Activated naive CD8-positive, alpha-beta T cell treated with anti-CD3 and anti-CD28 coated beads, Interleukin-2, amount 50 U/mL, for 24 hours (primary cell): ENCODE measurements at places on chromosomes 12 and 14.

DNA sequence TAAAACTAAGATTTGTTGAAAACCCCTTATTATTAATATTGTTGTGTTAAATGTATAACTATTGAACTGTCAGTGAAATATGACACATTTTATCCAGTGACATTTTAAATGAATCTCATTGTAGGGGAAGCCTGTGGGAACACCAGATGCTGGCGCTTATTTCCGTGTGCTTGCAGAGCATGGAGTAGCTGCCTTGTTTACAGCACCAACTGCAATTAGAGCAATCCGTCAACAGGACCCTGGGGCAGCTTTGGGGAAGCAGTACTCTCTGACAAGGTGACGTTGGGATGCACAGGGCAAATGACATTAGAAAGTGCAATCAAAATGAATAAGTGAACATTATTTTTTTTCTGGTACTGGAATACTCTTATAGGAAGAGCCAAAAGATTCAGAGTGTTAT, 96.8 kb downstream of the ACSS3 start:
- H3K27ac ChIP-seq, result no peak overlapping the region
- H3K36me3 ChIP-seq, result no peaks in the 10 kb centered on the region
- no peak for DNase-seq
- H3K27me3 ChIP-seq, result no peaks in the 10 kb centered on the region
- no peaks in the 10 kb centered on the region for H3K4me1 ChIP-seq

DNA sequence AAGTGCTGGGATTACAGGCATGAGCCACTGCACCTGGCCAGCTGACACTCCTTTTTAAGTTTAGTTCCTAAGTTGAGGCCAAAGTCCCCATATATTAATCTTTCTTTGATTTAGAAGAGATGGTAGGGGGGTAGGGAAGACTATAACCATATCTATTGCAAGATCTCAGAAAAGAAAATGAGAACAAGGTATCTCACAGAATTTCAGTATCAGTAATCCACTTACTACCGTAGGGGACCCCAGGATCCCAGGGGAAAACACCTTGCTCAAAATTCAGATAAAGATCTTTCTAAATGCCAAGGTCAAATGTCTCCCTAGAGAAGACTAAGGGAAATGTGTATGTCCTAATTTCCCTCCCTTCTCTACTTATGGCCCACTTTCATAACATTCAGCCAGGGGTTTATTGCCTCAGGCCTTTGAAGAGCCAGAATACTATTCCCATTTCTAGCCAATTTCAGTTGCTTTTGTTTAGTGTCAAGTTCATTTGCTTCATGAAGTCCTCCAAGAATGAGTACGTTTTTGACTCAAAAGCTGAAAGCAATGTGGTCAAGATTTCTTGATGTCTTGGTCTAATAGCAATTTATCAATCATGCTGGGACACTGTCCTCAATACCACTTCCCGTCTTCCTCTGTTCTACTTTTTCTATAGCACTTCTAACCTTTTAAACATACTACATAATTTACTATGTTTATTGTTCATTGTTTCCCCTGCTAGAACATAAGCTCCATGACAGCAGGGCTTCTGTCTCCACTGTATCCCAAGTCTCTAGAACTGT, 86.3 kb downstream of the DCAF5 start:
- peaks cover 24% of the 10 kb centered on the region for H3K36me3 ChIP-seq
- H3K4me1 ChIP-seq, result peaks cover 22% of the 10 kb centered on the region
- no peak for DNase-seq
- H3K27me3 ChIP-seq, result no peaks in the 10 kb centered on the region
- peak overlapping the region; percentile 60 for H3K27ac ChIP-seq

DNA sequence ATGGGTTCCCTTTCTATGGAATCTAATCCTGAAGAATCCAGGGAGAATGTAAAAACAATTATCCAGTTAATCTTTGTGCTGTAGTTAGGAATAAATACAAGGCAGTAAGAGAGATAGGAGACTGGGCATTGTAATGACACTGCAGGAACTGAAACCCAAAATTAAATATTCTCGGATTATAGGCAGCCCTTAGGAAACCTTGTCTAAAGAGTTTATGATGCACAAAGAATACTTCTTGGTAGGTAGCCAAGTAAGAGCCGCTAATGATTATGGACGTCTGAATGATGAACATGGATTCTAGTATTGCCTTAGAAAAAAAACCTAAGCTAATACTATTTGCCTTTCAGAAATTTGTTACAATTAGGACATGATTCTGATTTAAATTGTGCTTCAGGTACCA, 165.4 kb upstream of the LRIG3 start:
- H3K27me3 ChIP-seq, result peaks cover 3% of the 10 kb centered on the region
- H3K4me3 ChIP-seq, result no peak overlapping the region
- H3K4me1 ChIP-seq, result no peaks in the 10 kb centered on the region
- DNase-seq, result no peak

DNA sequence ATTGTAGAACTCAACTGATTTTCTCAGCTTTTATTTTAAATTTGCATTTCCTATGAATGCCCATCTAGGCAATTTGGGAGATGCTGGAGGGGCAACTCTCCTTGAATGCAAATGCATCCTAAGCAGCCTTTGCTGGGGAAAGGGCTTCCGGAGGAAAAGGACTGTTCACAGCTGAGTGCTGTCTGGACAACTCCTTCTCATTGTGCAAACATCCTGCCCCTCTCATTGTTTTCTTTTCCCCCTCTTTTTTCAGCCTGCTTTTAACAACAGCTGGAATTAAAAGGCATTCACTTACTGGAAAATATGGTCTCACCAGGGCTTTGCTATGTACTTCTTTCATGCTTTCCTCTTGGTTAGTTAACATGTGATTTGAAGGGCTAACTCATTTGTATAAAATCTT, 397.8 kb downstream of the FUT8 start:
- no peaks in the 10 kb centered on the region for H3K4me1 ChIP-seq
- H3K4me3 ChIP-seq, result no peak overlapping the region
- no peak for DNase-seq
- H3K27me3 ChIP-seq, result no peaks in the 10 kb centered on the region

GRCh38 chr12:5988659-5989116, 43.6 kb upstream of the ANO2 start:
- no peak overlapping the region for H3K4me3 ChIP-seq
- no peaks in the 10 kb centered on the region for H3K27me3 ChIP-seq
- H3K4me1 ChIP-seq, result no peaks in the 10 kb centered on the region
- no peaks in the 10 kb centered on the region for H3K36me3 ChIP-seq
- no peak overlapping the region for H3K27ac ChIP-seq
- DNase-seq, result peak; percentile 79

GRCh38 chr12:107661830-107662229, 23.8 kb upstream of the PWP1 start:
- H3K27me3 ChIP-seq, result no peaks in the 10 kb centered on the region
- no peaks in the 10 kb centered on the region for H3K36me3 ChIP-seq
- no peak overlapping the region for H3K4me3 ChIP-seq
- DNase-seq, result no peak
- no peak overlapping the region for H3K27ac ChIP-seq
- no peaks in the 10 kb centered on the region for H3K4me1 ChIP-seq

- H3K27me3 ChIP-seq, result no peaks in the 10 kb centered on the region
- H3K4me3 ChIP-seq, result no peak overlapping the region
- peaks cover 30% of the 10 kb centered on the region for H3K36me3 ChIP-seq
- H3K27ac ChIP-seq, result peak overlapping the region; percentile 12
- DNase-seq, result no peak
Observed at GRCh38 chr12:9699898-9700605, 30.5 kb downstream of the CLEC2D start.

GRCh38 chr14:101721111-101721510, 40.4 kb upstream of the PPP2R5C start:
- DNase-seq, result no peak
- H3K4me1 ChIP-seq, result peaks cover 40% of the 10 kb centered on the region
- no peaks in the 10 kb centered on the region for H3K36me3 ChIP-seq
- H3K27me3 ChIP-seq, result no peaks in the 10 kb centered on the region

GRCh38 chr14:100825713-100826331, at the start of gene MEG3:
Gene MEG3, plus strand, starts transcription at chr14:100826118.
- no peak for DNase-seq
- H3K27me3 ChIP-seq, result peaks cover 39% of the 10 kb centered on the region
- H3K27ac ChIP-seq, result no peak within 1 kb of the TSS

DNA sequence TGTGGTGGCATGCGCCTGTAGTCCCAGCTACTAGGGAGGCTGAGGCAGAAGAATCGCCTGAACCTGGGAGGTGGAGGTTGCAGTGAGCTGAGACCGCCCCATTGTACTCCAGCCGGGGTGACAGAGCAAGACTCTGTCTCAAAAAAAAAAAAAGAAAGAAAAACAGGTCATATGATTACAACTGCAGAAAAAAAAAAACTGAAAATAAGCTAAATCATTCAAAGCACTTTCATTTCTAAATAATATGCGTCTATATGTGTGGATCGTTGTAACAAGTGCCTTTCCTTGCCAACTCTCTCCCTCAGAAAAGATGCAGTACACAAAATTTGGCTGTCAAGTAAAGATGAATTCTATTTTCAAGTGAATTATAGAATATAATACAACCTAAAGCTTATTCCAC, 42.4 kb downstream of the ATXN2 start:
- no peak overlapping the region for H3K27ac ChIP-seq
- H3K27me3 ChIP-seq, result no peaks in the 10 kb centered on the region
- no peak overlapping the region for H3K4me3 ChIP-seq
- peaks cover 30% of the 10 kb centered on the region for H3K4me1 ChIP-seq

DNA sequence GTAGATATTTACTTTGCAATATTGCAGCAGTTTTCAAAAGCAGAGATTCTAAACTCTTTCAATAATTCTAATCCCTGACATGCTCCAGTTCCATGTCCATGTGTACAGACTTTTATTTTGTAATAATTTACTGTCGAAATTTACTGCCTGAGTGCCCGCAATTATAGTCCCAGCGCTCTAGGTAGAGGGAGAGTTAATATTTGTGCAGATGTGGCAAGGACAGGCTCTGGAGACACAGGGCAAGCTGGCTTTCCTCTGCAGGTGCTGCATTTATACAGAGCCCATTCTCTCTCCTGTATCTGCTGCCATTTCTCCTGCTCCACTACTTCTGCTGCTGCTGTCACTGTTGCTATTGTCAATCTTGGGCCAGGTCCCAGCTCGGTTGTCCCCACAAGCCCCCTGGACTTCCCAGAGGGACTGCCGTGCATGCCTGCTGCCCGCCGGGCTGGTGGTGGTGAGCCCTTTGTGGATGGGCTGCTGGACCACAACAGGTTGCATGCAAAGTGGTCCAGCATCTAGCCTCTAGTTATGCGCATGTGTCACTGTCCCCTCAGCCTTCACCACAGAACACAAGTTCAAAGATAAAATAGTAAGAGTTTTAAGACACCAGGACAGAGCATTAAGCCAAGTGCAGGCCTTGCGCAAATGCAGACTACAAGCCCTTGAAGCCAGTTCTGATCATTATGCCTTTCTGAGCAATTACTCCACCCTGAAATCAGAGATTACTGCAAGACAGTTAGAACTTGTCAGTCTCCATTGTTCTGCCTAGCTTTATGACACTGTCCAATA, 40.8 kb upstream of the CSRP2 start:
- peaks cover 4% of the 10 kb centered on the region for H3K27me3 ChIP-seq
- H3K36me3 ChIP-seq, result no peaks in the 10 kb centered on the region
- peaks cover 5% of the 10 kb centered on the region for H3K4me1 ChIP-seq
- no peak overlapping the region for H3K27ac ChIP-seq
- H3K4me3 ChIP-seq, result no peak overlapping the region

DNA sequence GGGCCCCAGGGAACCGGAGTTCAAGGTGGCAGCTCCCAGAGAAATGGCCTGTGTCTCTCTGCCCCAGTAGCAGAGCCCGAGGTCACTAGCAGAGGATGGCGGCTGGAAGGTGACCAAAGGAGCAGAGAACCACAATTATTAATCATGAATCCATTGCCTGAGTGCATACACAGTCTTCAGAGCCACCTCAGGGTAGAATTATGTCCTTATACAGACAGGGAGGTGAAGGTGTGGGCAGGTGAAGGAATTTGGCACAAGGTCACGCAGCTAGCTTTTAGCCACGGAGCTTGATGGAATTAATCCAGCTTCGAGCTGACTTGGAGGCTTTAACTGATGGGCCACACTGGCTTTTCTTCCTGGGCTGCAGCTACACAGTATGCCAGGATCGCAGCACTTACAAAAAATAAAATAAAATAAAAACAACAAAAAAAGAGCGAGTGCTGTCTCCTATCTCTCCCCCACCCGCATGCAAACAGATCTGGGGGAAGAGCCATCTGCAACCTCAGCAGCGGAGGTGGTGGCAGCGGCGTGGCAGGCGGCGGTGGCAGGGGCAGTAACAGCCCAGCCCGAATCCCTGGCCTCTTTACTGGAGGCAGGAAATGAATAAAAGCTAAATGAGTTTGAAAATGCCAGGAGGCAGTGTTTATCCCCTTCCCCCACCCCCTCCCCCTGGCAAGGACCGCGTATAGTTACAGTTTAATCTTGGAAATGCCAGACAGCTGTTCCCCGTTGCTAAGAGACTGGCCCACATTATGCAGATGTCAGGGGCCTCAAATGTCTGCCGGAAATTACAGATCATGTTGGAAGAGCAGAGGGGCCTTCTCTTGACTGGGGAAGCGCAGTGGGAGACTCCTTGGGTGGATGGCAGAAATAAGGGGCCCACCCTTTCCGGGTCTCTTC, 93.5 kb downstream of the LRRC74A start:
- H3K36me3 ChIP-seq, result no peaks in the 10 kb centered on the region
- H3K27ac ChIP-seq, result peak overlapping the region; percentile 81
- peaks cover 57% of the 10 kb centered on the region for H3K4me1 ChIP-seq
- DNase-seq, result peak; percentile 60

DNA sequence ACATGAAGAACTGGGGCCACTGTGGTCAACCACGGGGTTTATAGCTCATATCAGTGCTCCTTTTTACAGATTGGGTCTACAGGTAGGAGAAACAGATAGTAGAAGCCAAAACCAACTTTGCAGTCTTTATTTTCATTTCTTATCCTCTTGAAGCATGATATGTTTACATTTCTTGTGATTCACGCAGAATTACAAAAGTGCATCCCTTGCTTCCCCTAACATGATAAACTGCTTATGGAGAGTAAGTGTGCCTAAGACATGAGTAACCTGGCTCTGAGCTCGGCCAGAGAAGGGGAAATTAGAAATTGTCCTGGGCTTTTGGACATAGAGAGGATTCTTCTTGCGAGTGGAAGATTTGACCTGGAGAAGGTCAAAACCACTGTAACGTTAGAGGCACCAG, 18.4 kb downstream of the PWP1 start:
- DNase-seq, result no peak
- H3K4me1 ChIP-seq, result no peaks in the 10 kb centered on the region
- no peaks in the 10 kb centered on the region for H3K27me3 ChIP-seq
- no peak overlapping the region for H3K27ac ChIP-seq
- H3K4me3 ChIP-seq, result no peak overlapping the region

GRCh38 chr14:33951183-33951840, 438 bp upstream of the EGLN3 start:
- peaks cover 56% of the 10 kb centered on the region for H3K27me3 ChIP-seq
- no peak for DNase-seq
- peaks cover 30% of the 10 kb centered on the region for H3K4me1 ChIP-seq
- H3K4me3 ChIP-seq, result peak overlapping the region; percentile 81
- no peak overlapping the region for H3K27ac ChIP-seq
- no peaks in the 10 kb centered on the region for H3K36me3 ChIP-seq

- H3K36me3 ChIP-seq, result no peaks in the 10 kb centered on the region
- no peak overlapping the region for H3K27ac ChIP-seq
- H3K4me3 ChIP-seq, result peak overlapping the region; percentile 24
- peaks cover 8% of the 10 kb centered on the region for H3K4me1 ChIP-seq
- peaks cover 23% of the 10 kb centered on the region for H3K27me3 ChIP-seq
- no peak for DNase-seq
Observed at GRCh38 chr12:3453990-3454680, 36.9 kb upstream of the PRMT8 start.

GRCh38 chr12:75850721-75851462, 180.7 kb downstream of the PHLDA1 start:
- H3K27me3 ChIP-seq, result peaks cover 25% of the 10 kb centered on the region
- no peaks in the 10 kb centered on the region for H3K36me3 ChIP-seq
- peaks cover 7% of the 10 kb centered on the region for H3K4me1 ChIP-seq
- H3K4me3 ChIP-seq, result no peak overlapping the region
